Nephron progenitor cell (in vitro differentiated cells): ENCODE measurements at places on chromosomes 2 and 18.

GRCh38 chr2:57899898-57900297, 146.7 kb upstream of the VRK2 start:
- DNase-seq, result no peak

- DNase-seq, result no peak
Measured at GRCh38 chr2:124039032-124039431, 13.9 kb downstream of the CNTNAP5 start.

DNA sequence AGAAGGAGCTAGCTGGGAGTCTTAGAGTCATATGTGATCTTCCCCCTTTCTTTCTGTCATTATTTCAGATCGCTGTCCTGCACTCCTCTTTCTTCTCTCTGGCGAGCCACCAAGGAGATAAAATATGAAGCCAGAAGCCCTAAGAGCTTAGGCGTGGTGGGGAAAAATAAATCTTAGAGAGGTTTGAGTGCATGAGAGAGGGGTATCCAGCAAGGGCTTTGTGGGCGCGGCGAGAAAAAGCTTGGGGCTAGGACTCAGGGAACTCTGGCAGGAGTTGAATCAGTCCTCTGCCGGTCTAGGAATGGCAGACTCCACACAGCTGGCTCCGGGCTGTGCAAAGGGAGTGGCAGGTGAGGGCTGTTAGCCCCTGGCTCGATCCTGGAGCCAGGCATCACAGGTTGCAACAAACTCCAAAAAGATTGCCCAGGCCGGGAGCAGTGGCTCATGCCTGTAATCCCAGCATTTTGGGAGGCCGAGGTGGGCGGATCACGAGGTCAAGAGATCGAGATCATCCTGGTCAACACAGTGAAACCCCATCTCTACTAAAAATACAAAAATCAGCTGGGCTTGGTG, 20.1 kb upstream of the IGFBP5 start:
- DNase-seq, result no peak

- no peak for DNase-seq
Measured at GRCh38 chr2:96623116-96623515, 15.0 kb downstream of the KANSL3 start.

- no peak for DNase-seq
Measured at GRCh38 chr2:213247566-213247965, 36.7 kb upstream of the SPAG16 start.

DNA sequence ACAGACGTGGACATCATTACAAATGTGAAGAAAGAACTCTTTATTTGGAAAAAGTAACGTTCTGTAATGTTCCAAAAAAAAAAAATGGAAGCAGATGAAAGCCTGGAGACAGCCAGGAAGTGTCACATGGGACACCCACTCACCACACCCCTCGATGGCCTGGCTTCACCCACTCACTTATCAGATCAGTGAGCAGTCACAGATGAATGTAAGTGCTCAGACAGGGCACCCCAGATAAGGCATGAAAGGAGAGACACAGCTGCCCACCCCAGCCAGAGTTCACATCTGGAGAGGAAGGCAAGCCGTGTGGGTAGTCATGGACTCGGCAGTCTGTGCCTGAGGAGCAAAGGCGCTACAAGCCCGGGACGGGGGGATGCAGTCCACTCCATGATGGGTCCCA, 105.2 kb downstream of the SEPTIN10 start:
- DNase-seq, result no peak

- DNase-seq, result no peak
Measured at GRCh38 chr2:84527137-84528129, 11.1 kb downstream of the DNAH6 start.

DNA sequence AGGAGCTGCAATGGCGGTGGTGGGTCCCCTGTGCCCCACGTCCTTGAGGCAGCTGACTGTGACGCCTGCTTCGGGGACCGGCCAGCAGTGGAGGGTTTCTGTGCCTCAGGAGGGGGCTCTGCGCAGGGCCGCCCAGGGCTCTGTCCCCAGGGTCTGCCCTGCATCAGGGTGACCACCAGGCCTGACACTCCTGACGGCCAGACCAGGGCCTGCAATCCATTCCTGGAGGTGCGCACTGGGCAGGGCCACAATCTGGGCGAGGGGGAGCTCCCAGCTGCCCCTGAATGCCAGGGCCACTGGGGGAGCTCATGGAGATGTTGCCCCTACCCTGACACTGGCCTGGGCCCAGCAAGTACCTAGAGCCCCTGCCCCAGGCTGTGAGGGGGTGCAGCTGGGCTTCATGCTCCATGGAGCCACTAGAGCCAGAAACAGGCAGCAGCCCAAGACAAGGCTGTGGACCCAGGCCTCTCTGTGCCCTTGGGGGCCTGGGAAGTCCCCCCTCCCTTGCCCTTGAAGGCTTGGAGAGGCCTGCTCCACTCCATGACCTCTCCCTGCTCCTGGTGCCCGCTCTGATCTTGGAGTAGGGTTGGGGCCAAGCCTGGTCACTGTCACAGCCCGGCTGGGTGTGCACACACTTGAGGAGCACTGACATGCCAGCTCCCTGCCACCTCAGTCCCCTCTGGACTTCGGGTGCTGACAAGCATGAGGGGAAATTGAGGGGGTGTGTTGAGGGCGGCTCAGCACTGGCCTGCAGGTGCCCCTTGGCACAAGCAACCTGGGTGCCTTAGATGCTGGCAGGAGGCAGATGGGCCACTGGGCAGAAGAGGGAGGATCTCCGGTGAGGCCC, 55.9 kb downstream of the LDAH start:
- DNase-seq, result no peak

- DNase-seq, result no peak
Measured at GRCh38 chr2:45729753-45730512, 78.5 kb downstream of the PRKCE start.

DNA sequence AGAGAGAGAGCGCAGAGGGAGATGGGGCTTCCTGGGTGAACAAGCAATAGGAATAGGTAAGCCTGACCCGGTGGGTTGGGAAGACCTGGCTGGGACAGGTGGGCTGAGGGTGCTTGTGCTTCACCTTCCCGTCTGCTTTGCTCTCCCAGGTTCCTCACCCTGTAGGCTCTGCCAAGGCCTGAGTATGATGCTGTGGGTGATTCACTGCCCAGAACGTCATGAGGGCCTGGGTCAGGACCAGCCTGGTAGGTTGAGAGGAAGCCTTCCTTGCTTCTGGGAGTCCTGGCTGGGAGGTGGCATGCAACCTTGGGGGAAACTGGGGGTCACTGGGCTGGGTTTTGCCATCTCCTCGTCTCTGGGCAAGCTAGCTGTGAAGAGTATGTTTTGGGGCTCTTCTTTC, 220.2 kb upstream of the APCDD1 start:
- DNase-seq, result no peak

DNA sequence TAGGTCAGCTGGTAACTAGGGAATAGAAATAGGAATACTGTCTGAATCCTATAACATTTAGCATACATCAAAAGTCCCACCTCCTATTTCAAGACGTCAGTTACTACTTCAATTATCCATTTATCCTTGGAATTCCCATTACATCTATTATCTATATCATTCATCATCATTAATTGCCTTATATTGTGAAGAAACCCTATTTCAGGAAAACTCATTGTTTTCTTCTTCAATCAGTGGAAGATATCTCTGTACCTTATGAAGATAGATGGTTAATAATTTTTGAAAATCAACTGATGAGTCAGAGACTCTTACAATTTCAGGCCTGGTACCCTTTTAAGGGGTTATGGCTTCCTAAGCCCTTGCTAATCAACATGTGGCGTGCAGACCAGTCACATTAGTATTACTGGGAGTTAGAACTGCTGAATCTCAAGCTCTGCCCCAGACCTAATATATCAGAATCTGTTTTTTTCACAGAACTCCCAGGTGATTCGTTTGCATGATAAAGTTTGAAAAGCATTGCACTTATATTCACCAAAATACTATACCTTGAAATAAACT, 69.3 kb upstream of the PGAP1 start:
- no peak for DNase-seq

DNA sequence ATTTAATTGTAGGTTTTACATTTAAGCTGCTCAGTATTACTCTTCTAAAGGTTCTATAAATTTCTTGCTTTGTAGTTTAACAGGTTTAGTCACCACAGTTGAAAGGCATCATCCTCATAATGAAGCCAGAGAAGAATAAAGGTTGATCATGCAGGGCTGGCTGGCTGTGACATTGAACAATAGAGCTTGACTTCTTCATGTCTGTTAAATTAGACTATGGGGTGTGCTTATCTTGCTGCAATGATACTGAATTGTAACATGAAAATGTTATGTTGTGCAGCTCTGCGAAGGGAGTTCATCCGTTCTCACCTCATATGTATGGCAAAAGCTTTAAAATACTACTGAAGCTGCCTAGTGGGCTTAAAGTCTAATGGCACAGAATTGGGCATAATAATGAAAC, 81.8 kb downstream of the CAMKMT start:
- no peak for DNase-seq

DNA sequence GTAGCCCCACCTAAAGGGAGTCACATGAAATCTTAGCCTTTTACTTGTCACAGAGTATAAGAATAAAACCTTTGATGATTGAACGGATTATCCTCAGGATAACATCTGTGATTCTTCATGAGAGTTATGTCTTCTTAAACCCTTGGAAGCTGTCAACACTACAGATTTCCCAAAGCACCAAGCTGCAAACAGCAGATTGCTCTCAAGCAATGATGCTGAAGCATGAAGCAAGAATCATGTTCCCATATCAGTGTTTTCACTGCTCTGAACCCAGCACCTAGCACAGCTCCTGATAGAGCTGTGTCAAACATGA, 47.6 kb upstream of the CELF4 start:
- no peak for DNase-seq

GRCh38 chr2:57892920-57893319, 153.7 kb upstream of the VRK2 start:
- DNase-seq, result no peak

DNA sequence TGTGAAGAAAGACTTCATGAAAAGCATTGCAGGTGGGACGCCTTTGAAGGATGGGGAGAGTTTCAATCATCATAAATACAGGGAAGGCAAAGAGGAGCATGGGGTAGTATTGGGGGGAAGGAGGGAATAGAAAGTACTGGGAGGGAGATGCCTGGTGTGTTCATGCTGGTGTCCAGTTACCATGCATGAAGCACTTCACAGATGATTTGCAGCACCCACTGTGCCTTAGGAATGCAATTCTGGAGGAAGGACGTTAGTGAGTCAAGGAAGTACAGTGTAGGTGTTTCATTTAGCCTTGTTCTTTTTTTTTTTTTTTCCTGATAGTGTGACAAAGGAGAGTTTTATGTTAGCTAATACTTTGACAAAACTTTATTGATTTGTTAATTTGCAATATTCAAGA, 36.8 kb downstream of the ADAM23 start:
- DNase-seq, result peak; percentile 15

DNA sequence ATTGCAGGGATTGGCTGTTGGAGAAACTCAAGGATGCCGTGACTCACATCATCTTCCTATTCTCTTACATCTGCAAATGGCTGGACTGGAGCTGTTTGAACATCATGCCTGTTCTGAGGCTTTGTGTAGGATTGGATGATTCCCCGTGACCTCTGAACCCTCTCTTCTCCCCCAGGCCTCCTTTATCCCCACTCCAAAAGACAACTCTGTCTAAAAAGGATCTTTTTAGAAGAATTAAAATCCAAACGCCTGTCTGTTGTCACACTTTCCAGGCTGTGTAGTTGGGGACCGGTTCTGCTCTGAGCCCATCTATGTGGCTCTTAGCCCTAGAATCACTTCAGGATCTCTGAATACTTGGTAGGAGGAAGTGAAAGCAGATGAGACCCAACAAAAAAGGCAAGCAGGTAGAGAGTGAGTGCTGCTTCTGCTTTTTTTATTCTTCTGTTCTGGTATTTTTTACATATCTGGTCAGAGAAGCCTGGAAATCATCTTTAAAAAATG, 565 bp downstream of the SP140 start:
- no peak for DNase-seq

GRCh38 chr2:105870858-105871257, 126.1 kb downstream of the NCK2 start:
- DNase-seq, result no peak

DNA sequence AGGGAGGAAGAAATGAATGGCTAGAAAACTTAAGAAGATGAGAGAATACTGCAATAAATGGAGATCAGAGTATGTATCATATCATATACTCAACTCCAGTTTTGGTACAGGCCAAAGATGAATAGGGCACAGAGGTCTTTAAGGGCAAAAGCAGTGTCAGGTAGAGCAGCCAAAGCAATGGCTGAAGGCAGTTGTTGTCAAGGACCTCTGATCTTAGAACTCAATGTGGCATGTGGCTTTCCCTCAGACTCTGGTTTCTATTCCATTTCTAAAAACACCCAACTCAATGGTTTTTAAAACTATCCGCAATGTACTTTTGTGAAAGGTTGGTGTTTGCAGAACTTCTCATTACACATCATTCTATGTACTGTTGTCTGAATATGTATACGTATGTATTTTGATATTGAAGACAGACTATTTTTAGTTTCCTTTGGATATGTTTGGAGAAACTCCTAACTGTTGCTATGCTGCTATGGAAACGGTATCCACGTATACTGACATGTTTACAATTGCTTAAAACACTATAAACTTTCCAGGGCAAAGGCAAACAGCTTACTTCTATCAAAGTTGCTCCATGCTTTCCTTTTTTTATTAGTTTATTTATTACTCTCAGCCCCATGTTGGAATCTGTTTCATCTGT, 58.1 kb upstream of the PELI1 start:
- DNase-seq, result no peak

GRCh38 chr2:30046979-30047378, 99.8 kb upstream of the YPEL5 start:
- DNase-seq, result no peak

- no peak for DNase-seq
Measured at GRCh38 chr2:218229239-218229638, 12.2 kb downstream of the ARPC2 start.

DNA sequence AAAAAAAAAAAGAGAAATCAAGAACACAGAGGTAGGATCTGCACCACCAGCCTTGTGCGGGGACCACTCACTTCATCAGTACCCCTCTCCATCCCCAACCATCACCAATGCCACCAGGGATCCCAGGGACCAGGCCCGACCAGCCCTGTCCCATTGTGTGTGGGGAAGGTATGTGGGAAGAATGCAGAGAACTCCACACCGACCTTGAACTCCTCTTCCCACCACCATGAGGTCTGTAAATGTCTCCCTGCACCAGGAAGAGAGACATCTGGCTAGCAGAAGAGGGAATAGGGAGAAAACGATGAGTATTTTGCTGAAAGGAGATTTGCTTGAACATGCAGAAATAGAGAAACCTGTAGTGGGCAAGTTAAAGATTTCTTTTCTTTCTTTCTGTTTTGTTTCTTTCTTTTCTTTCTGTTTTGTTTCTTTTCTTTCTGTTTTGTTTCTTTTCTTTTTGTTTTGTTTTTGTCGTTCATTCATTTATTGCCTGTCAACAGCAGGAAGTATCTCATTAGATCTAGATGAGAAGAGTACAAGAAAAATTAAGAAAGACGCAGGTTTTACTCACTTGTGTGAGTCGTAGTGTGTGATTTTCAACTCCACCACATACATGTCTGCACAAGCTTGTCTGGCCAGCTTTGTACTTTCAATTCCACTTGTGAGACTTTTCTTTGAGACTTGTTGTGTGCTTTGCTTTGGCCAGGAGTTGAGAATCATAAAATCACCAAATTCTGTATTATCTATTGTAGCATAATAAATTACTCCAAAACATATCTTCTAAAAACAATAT, 179.8 kb upstream of the HAAO start:
- no peak for DNase-seq

- DNase-seq, result peak; percentile 85
Measured at GRCh38 chr2:219441451-219442255, 7.0 kb downstream of the SPEG start.
